ENCODE measurements at places on chromosomes 5 and 9.

GRCh38 chr5:114544561-114544960 lies 182.7 kb downstream of the KCNN2 start:
- no peak for DNase-seq

DNA sequence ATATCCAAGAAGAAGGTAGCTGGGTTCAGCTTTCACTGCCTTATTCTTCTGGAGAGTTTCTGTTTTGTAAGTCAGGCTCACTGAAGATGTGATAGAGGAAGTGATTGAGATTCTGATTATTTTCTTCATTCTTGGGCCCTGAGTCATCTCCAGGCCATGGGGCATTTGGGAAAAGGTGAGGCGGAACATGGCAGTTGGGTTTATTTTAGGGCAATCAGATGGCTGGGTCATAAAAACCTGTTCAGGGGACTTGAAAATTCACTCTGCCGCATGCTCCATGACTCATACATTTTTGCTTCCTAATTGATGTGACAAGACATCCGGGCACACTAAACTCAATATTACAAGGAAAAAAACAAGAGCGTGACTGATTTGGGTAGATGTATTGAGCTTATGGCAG lies 265.7 kb upstream of the KLF4 start:
- no peak for DNase-seq

GRCh38 chr5:76408104-76408654 lies 5.1 kb downstream of the IQGAP2 start:
- DNase-seq: no peak

- DNase-seq: peak; percentile 50
Measured at GRCh38 chr5:16742938-16743337, 126.1 kb upstream of the RETREG1 start.

GRCh38 chr9:93091453-93092081 lies 4.5 kb upstream of the CARD19 start:
- no peak for DNase-seq

- DNase-seq: no peak
Measured at GRCh38 chr9:129252937-129253802, 75.1 kb upstream of the IER5L start.

DNA sequence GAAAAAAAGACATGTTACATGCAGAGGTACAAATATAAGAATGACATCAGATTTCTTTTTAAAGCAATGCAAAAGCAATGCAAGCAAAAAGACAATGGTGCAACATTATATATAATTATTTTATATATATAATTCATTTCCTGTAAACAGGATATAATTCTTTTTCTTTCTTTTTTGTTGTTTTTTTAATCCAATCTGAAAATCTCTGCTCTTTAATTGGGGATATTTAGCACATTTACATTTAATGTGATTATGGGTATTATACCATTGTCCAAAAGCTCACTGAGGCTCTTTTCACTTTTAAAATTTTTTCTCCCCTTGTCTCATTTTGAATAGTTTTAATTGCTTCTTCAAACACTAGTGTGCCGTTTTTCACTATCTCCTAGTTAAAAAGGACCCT lies 148.9 kb downstream of the FGF18 start:
- DNase-seq: no peak

GRCh38 chr9:72149231-72149975 lies at the start of gene GDA:
TSS of gene GDA (plus strand) at chr9:72149440. CDS start at chr9:72149560, 120 bp downstream.
- DNase-seq: no peak

GRCh38 chr5:11584017-11584416 lies 320.2 kb downstream of the CTNND2 start:
- DNase-seq: no peak

DNA sequence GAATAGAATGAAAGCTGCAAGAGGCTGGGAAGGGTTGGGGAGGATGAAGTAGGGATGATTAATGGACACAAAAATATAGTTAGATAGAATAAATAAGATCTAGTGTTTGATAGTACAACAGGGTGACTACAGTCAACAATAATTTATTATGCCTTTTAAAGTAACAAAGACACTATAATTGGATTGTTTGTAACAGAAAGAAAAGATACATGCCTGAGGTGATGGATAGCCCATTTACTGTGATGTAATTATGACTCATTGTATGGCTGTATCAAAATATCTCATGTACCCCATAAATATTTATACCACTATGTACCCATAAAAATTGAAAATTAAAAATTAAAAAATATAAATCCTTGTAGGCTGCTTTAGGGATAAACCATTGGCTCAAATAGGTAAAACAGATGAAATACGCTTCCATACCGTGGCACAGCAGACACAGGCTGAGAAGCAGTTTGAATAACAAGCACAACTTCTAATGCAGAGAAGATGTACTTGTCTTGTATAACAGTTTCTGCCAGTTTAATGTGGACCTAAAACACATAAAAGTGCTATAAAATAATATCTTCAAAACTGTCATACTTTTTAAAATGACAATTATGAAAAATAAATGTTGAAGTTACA lies 34.9 kb downstream of the APBA1 start:
- no peak for DNase-seq

DNA sequence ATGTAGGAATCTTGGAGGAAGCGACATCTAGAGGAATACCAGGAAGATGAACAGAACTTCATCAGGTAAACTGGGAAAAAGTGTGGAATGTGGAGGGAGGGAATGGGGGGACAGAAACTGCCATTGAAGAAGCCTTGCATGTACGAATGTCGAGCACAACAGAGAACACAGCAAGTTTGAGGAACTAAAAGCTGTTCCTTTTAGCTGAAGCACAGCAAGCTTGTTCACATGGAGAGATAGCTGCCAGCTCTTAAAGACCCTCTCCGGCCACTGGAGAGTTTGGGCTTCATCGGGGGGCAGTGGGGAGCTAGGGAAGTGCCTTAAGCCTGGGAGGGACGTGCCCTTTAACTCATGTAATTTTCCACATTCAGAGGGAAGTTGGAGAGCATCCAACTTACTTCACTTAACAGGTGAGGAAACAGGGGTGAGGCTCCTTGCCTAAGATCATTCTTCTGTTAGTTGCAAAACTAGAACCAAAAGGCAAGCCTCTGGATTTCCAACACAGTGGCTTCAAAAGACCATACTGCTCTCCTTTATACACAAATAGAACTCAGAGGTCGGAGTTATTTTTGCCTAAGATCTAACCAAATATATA lies 2.3 kb upstream of the CYFIP2 start:
- DNase-seq: no peak

GRCh38 chr5:103216137-103216536 lies 42.4 kb upstream of the MACIR start:
- DNase-seq: no peak

DNA sequence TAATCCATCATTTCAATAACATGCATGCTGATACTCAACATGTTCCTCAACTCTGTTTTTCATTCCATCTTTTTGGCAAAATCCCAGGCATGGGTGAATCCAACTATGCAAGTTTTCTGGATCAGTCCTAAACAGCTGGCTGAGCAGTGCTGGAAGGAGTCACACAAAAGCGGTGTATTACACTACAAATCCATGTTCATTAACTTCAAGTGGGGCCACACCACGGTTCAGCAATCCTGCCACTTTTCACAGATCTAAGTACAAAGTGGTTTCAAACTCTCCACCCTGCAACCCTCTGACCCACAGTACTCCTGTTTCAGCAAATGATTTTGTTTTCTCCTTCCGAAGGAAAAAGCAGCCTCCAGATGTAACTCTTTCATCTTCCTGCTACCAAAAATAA lies 222.5 kb downstream of the EPB41L4A start:
- DNase-seq: no peak

- DNase-seq: no peak
Measured at GRCh38 chr9:92950359-92950955, 3.1 kb downstream of the FGD3 start.
